GM23248 (cell line): ENCODE measurements at places on chromosomes 1 and 21. TPM values are rescaled to one million over a fixed set of nuclear protein-coding genes. Genes with fewer than 3 reads are reported as not detected.

- DNase-seq = no peak
These were observed 12.3 kb downstream of the RAB4A start for GRCh38 chr1:229283183-229283611.

- DNase-seq = peak; percentile 30
These were observed 10.6 kb downstream of the RHBG start for GRCh38 chr1:156379420-156380165.

DNA sequence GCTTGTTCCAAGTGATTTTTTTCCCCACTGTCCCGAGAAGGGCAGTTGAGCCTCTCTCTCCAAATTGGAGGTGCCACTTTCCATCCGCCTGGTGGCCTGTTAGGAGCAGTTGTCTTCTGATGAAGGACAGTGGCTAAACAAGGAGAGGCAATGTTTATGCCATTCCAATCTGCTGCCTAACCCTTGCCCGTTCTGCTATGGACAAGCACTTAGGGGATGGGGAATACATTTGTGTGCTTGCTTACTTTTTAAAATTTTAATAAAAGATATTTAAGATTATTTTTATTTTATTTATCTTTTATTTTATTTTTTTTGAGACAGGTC, 12.0 kb downstream of the COQ8A start:
- no peak for DNase-seq

GRCh38 chr1:202708456-202709275, 1.6 kb downstream of the SYT2 start:
- no peak for DNase-seq

- no peak for DNase-seq
These were observed 317.6 kb downstream of the BACH1 start for GRCh38 chr21:29616209-29616751.

DNA sequence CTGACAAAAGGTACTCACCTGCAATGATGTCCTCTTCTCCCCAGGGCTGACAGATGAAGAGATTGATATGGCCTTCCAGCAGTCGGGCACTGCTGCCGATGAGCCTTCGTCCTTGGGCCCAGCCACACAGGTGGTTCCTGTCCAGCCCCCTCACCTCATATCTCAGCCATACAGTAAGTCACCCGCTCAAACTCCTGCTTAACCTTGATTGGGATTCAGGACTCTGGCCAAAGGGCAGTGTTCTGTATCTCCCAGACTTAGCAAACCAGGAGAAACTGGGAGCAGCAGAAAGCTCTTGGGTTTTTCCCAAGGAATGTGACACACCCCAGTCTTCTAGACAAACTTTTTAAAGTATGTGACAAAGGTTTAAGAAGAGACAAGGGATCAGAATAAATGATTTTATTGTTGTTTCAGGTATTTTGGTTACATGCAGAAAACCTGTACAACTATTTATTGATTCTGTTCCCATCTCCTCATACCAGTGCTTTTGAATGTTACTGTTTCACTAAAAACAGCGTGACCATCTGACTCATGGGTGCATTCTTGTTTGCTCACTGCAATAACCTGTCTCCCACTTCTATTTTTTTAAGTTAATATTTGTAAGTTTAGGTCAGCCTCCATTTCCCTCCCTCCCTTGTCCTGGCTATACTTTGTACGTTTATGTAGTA, 124.6 kb downstream of the PEX14 start:
- DNase-seq = peak; percentile 84

DNA sequence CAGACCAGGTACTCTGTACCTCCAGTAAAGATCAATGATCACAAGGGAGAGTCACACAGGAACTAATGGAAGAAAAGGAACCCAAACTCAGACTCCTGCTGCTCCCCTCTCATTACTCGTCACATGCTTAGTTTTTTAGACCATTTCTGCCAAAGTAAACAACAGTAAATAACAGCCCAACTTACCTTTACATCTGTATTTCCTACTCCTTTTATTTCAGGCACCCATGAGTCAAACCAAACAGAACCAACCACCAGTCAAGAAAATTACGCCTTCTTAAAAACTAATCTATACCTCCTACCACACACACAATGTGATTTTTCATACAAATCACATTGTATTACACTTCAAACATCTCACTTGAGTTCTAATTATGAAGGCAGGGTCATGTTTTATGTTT, 61.4 kb upstream of the HTR1D start:
- DNase-seq = no peak

Gene C4BPB
- not detected in 2 replicates for total RNA-seq

DNA sequence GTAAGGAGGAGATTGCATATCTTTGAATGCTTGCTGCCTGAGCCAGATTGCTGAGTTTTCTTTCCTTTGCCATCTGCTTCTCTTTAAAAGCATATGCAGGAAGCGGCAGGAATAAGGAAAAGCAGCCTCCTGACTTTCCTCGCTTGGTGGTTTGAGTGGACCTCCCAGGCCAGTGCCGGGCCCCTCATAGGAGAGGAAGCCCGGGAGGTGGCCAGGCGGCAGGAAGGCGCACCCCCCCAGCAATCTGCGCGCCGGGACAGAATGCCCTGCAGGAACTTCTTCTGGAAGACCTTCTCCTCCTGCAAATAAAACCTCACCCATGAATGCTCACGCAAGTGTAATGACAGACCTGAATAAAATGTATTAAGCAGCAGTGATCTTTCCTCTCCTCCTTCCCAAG, 1.5 kb downstream of the CORT start:
- peak; percentile 81 for DNase-seq

Gene HEYL
- not detected in 2 replicates for total RNA-seq

DNA sequence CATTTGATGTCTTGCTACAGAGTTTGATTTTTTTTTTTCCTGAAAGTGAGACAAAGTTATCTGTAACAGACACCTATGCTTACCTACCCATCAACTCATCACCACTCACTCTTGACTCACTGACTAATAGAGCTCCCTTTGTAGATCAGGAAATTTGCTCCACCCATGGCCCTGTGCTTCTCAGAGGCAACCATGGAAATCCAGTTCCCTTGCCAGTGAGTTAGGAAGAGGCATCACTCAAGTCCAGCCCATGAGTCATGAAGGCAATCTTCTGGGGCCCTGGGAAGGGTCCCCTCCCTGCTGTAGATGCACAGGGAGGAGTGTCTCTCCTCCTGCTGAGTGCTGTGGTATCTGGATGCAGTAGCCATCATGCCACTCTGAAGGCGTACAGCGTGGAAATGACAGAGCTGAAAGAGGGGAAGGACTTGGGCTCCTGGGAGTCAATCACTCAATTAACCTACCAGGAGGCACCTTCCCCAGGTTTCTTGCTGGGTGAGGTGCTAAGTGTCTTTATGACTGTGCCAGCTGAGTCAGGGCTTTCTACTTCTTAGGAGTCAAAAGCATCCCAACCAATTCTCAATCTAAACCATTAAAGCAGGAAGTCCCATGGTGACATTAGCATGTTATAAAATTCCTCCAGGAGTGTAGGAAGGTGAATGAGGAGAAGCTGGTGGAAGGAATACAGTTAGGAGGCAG, 56.1 kb downstream of the DNTTIP2 start:
- DNase-seq = peak; percentile 48

- no peak for DNase-seq
These were observed 341.8 kb downstream of the LMX1A start for GRCh38 chr1:165014753-165015152.

Gene FAM3B
- total RNA-seq = not detected in 2 replicates
